B cell (primary cell): ENCODE measurements at places on chromosomes 16 and 17.

GRCh38 chr16:615122-615521 lies 15.7 kb upstream of the WFIKKN1 start:
- DNase-seq: no peak

DNA sequence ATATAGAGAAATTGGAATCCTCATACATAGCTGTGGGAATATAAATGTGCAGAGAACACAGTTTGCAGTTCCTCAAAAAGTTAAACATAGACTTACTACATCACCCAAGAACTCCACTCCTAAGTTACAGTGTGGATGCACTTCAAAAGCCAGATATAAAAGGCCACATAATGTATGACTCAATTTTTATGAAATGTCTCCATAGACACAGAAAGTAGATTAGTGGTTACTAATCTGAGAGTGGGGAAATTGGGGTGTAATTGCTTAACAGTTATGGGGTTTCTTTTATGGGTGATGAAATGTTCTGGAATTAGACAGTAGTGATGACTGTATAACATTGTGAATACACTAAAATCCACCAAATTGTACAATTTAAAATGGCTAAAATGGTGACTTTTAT lies 60.9 kb downstream of the CACNG1 start:
- no peak for DNase-seq

GRCh38 chr17:69414408-69415274 lies at the start of gene MAP2K6:
MAP2K6 (plus strand) TSS chr17:69414697; CDS start chr17:69414985, 288 bp downstream.
- peak; percentile 83 for DNase-seq

DNA sequence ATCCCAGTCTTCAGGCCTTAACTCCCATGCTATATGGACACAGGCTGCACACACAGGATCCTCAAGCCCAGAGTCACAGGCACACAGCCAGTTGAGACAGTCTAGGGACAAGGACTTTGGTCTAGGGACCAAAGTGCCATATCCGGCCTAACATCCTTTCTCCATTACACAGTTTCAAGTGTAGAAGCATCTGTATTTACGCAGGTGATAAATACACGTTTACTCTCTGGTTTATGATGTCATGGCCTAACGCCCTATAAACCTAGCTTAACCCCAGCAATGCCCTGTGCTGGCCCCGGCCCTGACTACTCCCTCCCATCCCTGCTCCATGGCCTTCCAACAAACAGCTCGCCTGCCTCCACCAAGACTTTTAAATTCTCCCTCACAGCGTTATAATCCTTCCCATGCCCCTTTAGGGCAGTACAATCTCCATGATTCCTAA lies 17.1 kb downstream of the CUEDC1 start:
- DNase-seq: no peak

DNA sequence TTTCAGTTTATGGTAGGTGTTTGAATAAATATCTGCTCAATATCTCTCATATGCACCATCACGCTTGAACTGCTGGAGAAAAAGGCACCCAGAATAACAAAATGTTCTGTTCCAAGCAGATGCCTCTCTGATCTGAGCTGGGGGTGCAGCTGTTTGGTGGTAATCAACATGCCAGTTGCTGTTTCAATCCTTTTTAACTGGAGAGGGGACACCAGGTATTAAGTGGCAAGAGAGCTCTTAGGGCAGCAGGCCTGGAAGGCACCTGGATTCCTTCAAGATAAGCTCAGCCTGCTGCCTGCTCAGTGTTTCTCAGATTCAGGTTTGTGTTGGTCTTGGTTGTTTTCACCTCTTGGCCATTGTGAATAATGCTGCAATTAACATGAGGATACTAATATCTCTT lies 27.2 kb upstream of the VAT1L start:
- no peak for DNase-seq

DNA sequence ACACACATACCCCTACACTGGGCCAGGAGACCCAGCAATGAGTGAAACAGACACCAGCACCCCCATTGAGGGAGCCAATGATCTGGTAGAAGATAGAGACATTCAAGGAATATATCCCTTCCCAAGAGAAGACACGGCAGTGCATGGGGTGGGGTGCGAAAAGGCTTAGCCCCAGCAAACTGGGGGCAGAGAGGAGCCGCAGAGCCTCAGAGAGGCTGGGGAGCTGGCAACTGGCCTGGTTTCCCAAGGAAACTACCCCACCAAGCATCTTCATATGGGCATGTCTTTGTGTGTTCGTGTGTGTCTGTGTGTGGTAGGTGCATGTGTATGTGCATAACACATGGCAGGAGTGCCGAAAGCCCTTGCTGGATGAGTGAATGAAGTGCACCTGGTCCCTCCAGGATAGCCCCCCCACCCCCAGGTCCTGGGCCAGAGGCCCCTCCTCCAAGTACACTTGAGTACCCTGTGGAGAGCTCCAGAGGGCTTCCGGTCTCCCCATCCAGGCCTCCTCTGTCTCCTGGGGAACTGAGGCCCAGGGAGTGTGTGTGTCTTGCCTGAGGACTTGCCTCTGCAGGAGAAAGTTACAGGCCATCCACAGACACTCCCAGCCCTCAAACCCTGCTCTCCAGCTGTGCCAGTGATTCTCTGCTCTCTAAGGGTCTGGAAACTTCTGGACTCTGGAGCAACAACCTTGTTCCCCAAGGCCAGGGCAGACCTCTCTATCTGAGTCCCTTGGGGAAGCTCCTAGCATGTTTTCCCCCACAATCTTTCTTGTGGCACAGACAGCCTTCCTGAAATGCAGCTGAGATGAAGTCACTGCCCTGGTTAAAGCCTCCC lies 15.9 kb downstream of the TBX2 start:
- peak; percentile 9 for DNase-seq

DNA sequence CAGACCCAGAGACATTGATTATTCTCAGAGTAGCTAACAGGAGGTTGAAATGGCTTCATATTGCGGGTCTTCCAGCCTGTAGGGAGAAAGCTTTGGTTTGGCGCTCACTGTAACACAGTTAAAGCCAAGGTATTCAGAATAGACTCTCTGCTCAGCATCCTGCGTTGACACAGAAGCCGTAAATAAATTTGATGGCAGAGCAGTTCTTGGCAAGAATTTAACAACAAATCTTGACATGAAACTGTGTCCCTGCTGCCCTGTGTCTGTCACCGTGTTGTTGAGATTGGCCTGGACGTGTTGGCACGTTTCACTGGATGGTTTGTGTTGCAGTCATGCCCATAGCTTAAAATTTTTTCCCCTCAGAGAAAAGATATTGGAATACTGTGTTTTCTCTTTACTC lies 359.6 kb downstream of the SNX29 start:
- DNase-seq: no peak

GRCh38 chr16:11401161-11402050 lies 56.1 kb downstream of the RMI2 start:
- DNase-seq: no peak
